ENCODE measurements at places on chromosomes 2 and 18. TPM values are rescaled to one million over a fixed set of nuclear protein-coding genes. Genes with fewer than 3 reads are reported as not detected.

The EPB41L3 gene
- 38.9 TPM for polyA plus RNA-seq

The UGT1A5 gene
- not detected for polyA plus RNA-seq

The INPP5D gene
- polyA plus RNA-seq, result 13.9 TPM

The TMEM18 gene
- 15.5 TPM for polyA plus RNA-seq

The RAB27B gene
- polyA plus RNA-seq, result not detected

The CAMKMT gene
- polyA plus RNA-seq, result 4.1 TPM

The FTCDNL1 gene
- 0.19 TPM for polyA plus RNA-seq
